ENCODE measurements at places on chromosomes 3 and 15.

DNA sequence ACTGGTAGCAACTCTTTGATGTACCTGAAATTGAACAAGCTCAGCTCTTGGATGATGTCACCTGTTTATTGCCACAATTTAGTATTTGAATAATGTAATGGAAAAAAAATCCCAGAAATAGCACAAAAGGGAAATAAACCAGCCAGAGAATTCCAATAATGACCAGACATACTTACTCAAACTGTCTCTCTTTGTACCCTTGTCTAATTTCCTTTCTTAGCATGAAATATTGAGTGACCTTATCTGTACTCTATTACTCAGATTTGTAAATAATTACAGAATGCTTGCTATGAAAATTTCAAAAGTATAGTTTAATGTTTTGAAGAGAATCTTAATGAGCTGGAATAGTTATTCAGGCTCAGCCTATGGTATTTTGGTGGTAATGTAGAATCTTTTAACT, 555.4 kb upstream of the SGO1 start:
- DNase-seq = no peak

GRCh38 chr3:190366133-190366532, 21.8 kb upstream of the CLDN16 start:
- no peak for DNase-seq

GRCh38 chr3:120622457-120622856, 26.3 kb downstream of the NDUFB4 start:
- no peak for DNase-seq

DNA sequence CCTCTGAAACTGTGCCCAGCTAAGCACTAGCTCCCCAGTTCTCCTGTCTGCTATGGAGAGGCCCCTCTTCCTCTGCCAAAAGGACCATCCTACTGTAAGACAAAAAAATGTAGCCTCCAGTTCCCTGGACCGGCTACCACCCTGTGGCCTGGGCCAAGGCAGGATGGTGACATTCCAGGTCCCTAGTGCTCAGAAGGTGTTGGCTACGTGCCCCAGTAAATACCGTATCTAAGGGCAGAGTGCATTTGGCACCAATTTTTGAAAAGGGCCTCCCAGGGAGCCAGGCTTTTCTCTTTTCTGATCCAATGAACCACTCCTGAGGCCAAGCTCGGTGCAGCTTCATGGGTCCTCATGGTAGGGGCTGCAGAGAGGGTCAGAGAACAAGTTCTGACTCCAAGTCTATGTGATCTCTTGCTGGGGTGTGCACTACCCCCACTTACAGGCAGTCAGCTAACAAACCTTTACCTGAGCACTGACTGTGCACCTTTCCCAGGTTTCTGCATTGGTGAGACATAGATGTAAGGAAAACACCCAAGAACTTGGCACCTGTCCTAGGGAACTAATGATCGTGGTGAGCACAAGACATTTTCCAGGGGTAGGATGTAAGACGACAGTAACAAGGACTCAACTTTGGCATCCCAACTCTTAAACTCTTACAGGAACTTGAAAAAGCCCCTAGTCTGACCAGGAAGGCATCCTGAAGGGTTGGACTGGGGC, 32.6 kb downstream of the TLE3 start:
- no peak for DNase-seq

DNA sequence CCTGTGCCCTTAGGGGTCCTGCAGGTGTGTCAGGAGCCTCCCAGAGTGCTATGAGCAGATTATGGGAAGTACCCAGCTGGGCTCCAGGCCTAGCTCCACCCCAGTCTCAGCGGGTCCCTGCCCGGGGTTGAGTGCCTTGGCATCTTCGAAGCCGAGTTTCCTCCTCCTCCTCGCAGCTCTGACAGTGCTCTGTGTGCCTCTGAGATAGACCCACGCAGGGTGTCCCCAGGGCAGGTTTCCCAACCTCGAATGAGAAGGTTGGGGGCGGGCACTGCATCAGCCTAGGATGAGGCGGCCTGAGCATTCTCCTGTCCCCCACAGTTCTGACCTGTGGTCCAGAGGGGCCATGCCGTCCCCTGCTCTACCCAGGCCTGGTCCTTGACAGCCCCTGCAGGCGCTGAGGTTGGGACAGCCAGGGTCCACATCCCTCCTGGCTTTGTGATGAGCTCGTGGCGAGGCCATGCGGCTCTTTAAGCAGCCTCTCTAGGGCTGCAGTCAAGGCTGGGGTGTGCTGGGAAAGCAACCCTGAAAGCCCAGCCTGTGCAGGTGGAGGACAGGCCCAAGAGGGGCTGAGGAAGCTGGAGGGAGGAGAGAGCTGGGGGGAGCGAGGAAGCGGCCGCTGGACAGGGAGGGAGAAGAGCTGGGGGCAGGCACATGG, 20.2 kb upstream of the SKOR1 start:
- no peak for DNase-seq

GRCh38 chr3:184351511-184352148, 9.8 kb downstream of the CLCN2 start:
- no peak for DNase-seq

- no peak for DNase-seq
Measured at GRCh38 chr3:59128685-59129084, 78.9 kb upstream of the CFAP20DC start.

DNA sequence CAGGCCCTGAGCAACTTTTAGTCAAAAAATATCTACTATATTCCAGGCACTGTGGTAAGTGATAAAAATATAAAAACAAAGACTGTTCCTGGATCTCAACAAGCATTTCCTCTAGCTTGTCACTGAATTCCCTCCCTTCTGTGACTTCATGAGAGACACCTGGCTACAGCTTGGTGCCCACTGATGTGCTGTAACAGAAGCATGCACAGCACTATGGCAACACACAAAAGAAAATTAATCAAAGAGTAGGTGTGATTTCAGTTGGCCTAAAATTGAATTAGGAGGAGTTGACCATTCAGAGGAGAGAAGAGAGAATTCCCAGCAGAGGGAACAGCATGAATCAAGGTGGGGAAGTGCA, 158.9 kb upstream of the LPP start:
- no peak for DNase-seq

- no peak for DNase-seq
Measured at GRCh38 chr3:180277041-180277440, 240.3 kb upstream of the PEX5L start.

- DNase-seq = peak; percentile 91
Measured at GRCh38 chr3:141360888-141361598, 7.3 kb upstream of the ZBTB38 start.

GRCh38 chr3:132817646-132818177, 95.5 kb upstream of the NPHP3 start:
- DNase-seq = no peak

- DNase-seq = no peak
Measured at GRCh38 chr15:80179935-80180334, 27.1 kb downstream of the FAH start.

DNA sequence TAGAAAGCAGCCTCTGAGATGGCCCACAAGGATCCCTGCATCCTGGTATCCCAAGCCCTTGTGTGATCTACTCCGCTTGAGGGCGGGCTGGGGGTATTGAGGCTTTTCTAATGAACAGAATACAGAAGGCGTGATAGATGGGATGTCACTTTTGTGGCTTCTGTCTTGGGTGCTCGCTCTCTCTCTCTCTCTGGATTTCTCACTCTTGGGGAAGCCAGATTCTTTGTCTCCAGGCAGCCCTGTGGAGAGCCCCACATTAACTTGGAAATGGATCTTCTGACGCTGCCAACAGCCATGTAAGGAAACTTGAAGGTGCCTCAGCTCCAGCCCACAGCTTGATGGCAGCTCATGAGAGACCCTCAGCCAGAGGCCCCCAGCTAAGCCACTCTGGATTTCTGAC, 26.9 kb upstream of the SEC62 start:
- no peak for DNase-seq

- no peak for DNase-seq
Measured at GRCh38 chr3:166456286-166456685, 619.1 kb upstream of the BCHE start.

- no peak for DNase-seq
Measured at GRCh38 chr3:171455603-171456550, 4.3 kb downstream of the TNIK start.

- no peak for DNase-seq
Measured at GRCh38 chr3:143128227-143128955, 8.8 kb downstream of the CHST2 start.

DNA sequence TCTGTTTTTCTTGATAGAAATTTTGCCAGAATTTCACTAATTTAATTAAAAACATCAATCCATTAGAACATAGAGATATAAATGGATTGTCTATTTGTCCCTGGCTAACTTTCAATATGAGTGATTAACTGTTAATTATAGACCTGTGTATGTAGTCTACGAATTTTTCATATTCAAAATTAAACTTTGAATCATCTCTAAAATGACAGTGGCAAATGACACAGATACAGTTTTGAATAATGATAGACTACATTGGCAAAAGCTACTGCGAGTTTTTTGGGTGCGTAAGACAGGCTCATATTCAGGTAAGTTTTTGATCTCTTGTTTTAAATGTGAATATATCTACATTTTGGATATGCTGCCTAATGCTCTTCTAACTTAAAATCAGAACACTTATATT, 86.0 kb upstream of the TBC1D5 start:
- DNase-seq = no peak

DNA sequence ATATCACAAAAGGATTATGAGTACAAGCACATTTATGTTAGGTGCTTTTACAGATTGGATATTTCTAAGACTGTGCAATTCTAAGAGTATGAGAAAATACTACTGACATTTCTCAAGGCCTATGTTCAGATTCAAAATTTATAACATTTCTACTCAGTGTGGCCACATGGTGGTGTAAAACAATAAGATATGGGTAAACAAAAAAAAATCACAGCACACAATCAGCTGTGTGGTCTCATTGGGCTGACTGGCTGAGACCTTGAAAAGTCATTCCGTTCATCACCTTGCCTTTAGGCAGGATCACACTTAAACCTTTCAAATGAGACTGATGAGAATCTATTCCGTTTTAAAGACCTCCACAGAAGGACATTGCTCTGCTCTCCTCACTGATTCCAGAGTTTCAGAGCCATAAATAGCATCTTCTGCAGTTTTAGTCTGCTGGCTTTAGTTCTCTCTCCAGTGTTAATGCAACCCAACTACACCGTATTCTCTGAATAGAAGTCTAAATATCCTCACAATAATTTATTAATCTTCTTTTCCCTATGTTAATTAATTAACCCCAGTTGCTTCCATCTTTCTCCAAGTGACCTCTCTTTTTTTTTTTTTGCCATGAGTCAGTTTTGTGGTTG, 158.2 kb downstream of the SPATA16 start:
- DNase-seq = no peak

- DNase-seq = no peak
Measured at GRCh38 chr3:133627789-133628188, 34.0 kb downstream of the TOPBP1 start.

DNA sequence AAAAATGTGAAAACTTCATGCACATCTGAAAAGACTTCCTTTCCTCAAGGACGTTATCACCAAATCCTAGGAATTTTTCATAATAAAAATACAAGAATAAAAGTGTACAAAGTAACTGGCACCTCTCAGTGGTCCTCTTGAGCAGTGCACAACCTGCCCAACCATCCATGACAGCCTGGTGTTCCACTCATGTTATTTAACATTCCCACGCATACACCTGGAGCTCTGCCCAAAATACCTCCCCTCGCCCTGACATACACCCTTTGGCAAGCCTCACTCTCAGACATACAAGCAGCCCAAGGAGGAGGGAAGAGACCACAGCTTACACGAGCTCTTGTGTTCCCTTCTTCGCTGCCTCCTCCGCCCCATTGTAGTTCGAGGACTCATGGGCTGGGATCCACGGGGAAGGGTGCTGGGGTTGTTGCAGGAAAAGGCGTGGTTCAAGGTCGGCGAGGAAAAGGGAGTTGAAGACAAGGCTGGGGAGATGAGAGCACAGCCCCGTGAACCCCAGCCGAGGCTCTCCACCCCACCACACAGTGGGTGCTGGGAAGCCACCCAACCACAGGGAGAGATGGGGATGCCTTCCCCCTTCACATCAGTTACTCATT, 23.3 kb downstream of the GRIP2 start:
- DNase-seq = no peak

DNA sequence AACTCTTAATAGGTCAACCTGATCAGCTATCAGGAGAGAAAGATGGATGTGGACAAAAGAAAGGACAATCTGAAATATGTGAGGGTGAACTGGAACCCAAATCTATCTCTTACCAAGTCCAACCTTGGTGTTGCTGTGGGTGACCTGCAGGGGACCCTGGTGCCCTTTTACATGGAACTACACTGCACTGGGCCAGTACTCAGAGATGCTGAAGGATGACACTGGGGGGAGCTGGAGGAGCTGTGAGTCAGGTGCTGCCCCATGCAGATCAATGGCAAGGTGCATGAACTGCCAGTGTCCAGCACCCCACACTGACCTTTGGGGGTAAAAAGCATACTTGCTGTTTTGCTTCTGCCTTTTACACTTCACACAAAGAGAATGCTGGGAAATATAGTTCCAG, 55.6 kb upstream of the TBC1D5 start:
- DNase-seq = no peak

DNA sequence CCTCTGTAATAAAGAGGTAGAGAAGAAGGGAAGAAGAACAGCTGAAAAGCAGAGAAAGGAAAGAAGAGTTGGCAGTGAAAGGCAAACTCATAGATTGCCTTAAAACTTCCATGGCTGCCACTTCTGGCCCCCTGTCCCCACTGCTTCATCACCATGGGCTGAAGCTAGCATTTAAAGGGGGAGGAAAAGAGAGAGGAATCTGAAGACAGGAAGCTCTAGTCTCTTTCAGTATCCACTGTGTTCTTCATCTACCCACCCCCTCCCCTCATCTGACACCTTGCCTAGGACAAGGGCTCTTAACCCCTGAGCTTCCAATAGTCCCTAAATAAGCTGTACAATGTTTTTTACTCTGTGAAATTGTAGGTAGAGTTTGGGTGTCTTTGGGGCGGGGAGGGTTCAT, 60.6 kb downstream of the ALCAM start:
- DNase-seq = no peak

DNA sequence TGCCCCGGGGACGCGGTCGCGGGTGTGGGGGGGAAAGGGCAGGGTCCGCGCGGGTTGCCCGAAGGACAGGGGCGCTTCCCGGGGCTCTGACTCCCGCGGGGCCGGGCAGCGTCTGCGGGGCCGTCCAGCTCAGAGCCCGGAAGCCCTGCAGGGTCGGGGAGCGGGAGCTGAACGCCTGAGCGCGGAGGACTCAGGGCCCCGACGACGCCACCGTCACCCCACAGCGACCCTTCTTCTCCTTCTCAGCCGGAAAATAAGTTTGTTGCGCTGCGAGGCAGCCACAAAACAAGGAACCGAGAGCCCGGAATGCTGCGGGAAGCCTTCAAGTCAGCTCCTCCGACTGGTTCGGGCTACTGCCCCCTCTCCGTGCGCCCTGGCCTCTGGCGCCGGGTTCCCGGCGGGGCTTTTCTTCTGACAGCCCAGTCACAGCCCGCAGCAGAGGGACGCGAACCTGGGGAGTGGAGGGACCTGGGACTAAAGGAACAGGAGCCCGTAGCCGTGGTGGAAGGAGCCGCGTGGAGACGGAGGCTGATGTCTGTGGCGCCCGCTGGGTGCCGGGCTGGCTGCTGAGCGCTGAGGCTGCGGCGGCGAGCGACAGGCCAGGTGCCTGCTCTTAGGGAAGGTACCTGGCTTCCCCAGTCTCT, 484 bp downstream of the CNTN4 start:
- DNase-seq = no peak

GRCh38 chr3:152638707-152639450, 196.1 kb upstream of the P2RY1 start:
- DNase-seq = peak; percentile 40
